ENCODE measurements at places on chromosomes 3 and 15.

- peak; percentile 66 for DNase-seq
These were observed at the start of gene ANKDD1A for GRCh38 chr15:64911311-64912186. ANKDD1A (plus strand) TSS chr15:64911902; CDS start chr15:64911931, 29 bp downstream.

DNA sequence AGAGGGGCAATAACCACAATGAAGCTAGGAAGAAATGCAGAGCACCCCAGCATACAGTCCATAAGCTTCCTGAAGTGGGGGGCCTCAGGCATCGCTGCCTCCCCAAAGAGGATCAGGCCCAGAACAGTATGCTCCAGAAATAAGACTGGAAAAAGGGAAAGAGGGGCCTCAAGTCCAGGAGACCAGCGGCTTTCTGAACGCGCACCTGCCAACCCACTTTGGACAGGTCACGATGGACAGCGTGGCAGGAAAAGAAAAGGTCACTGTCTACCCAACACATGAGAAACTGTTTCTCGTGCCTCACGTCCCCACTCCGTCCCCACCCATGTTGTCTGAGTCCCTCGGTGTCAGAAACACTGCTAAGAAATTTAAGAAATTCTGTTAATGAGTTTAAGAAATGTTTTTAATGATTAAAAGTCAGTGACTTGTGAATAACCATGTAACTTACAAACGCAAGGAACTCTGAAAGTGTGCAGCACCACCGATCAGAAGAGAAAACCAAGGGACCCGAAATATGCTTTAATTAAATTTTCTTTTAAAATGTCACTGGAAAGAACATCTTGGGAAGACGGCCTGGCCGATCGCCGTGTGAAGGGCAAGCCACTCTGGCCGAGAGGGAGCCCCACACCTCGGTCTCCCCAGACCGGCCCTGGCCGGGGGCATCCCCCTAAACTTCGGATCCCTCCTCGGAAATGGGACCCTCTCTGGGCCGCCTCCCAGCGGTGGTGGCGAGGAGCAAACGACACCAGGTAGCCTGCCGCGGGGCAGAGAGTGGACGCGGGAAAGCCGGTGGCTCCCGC is 1.7 kb upstream of the PPARG start:
- no peak for DNase-seq

DNA sequence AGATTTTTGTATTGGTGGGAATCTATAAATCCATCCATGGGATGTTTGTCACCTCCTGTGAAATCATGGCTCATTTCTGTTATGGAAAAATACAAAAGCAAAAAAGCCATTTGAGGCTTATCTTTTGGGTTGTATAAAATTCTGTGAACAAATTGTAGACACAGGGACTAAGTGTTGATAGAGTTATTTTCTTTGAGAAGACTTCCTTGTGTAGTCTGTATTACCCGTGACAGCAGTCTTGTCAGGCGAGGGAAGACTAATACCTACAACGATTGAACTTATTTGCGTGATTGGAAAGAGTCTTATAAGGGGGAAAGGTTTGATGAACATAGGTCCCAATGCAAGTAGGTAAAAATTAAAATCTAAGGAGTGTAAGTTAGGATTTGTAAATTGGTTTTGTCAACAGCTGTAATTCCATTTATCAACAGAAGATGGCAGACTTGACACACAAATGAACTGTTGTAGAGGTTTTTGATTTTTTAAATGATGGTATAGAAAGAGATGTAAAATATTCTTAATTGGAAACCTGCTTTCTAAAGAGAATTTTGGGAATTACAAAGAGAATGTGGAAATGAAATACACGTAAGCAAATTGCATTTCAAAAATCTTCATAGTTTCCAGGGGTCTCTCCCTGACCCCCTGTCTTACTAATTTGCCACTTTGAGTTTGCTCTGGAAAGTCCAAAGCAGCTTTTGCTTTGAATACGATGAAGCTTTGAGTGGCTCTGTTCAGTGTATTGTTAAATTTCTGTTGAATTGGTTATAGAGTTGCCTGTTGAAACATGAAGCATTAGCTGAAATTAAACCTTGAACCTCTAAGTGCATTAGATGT is 33.2 kb downstream of the SLC25A26 start:
- DNase-seq, result peak; percentile 60

- no peak for DNase-seq
These were observed 10.1 kb downstream of the USP3 start for GRCh38 chr15:63514531-63514943.

DNA sequence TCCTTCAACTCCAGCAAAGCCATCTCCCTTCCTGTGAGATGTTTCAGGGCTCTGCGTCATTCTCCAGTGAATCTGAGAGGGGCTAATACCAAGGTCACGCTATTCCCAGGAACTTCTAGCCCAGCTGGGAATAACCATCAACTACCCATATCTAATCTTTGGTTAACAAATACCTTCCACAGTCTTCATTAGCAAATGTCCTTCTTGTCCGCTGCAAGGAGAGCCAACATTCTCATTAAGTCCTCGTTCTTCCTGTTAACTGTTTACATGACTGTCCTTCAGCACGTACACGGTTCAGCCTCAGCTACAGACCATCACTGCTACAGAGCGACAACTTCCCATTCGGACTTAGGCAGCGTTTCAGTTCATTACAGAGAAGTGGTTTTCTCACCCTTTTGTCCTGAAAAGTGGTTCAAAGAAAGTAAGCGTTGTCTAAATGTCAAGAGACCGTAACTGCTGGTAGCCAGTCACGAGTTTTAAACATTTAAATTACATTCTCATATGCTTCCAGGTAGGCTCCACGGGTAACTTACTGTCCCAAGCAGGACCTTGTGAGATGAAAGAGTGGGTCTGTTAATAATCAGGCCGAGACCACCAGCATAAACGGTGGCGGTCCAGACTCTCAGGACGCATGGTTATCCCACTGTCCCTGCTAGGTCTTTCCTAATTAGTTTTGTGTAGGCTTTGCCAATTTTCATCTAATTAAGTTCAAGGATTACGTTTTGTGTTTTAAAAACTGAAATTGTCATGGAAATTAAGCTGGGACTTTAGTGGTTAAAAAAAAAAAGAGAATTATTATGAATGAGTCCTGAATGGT is 63.8 kb downstream of the CHSY1 start:
- DNase-seq, result peak; percentile 52

DNA sequence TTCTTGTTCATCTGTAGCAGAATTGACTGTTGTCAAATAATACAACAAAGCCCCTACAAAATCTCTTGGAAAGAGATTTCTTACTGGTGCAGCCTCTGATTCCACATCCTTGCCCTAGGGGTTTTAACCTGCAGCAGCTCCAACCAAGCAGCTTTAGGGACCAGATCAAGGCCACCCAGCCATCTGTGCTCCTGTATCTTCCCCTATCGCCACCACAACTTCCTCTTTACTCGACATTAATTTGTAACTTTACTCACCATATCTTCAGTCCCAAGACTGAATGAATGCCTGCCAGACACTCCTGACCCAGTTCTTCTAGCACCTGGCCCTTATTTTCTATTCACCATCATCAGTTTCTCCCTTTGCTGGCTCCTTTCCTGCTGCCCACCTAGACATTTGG is 156.6 kb upstream of the IL12A start:
- DNase-seq, result peak; percentile 41

DNA sequence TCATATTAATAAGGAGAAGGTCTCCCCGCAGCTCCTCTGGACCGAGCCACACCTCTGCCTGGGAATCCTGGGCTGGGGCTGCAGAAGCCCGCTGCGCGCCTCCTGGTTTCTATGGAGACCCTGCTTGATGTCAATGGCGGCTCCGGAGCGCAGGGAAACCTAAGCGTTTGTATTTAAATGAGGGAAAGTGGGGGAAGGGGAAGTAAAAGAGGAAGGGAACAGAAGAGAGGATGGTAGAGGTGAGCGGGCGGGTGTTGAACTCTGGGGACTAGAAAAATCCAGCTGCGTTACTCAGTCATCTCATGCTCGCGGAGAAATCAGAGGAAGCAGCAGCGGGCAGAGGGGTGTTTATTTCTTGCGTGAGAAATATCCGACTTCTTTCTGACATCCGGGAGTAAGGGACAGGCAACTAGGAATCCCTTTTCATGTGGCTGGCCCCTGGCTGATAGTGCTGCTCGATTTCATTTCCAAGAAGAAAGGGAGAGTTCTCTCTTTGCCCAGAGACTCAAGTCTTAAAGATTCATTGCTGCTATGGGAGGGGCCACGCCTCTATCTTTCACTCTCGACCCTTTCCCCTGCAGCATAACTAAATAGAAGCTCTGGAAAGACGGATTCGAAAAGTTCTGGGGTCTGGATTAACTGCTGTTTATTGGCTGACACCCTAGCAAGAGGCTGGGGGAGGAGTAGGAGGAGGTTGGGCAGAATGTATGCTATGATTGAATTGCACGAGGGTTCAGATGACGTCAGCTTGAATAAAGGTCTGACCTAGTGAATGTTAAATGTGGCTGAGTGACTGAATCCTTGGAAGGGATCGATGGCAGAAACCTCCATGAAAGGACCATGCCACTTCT is 110.5 kb upstream of the GAP43 start:
- DNase-seq, result peak; percentile 11

GRCh38 chr15:49495993-49496753 is 73.1 kb downstream of the FGF7 start:
- no peak for DNase-seq

GRCh38 chr3:197083486-197083885 is 53.9 kb upstream of the MELTF start:
- no peak for DNase-seq
